NCI-H2227 treated with DMSO at 0.1 percent for 48 hours (cell line): ENCODE measurements at places on chromosomes 7 and 10.

GRCh38 chr7:25820432-25821040 is 331.5 kb upstream of the NFE2L3 start:
- DNase-seq = no peak

- DNase-seq = no peak
Measured at GRCh38 chr7:92200791-92201190, 21.8 kb upstream of the LRRD1 start.

- DNase-seq = no peak
Measured at GRCh38 chr7:36344622-36345021, 45.0 kb upstream of the ANLN start.

- DNase-seq = no peak
Measured at GRCh38 chr10:126373147-126373546, 15.1 kb downstream of the ADAM12 start.

- no peak for DNase-seq
Measured at GRCh38 chr10:131724891-131725580, 175.8 kb upstream of the PPP2R2D start.

DNA sequence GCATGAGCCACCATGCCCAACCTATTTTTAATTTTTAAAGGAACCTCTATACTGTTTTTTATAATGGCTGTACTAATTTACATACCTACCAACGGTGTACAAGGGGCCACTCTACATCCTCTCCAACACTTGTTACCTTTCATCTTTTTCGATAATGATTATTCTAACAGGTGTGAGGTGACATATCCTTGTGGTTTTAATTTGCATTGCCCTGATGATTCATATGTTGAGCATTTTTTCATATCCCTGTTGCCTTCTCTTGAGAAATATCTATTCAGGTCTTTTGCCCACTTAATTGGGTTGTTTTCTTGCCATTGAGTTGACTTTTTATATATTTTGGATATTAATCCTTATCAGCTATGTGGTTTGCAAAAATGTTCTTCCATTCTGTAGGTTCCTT is 167.0 kb downstream of the CTTNBP2 start:
- no peak for DNase-seq

DNA sequence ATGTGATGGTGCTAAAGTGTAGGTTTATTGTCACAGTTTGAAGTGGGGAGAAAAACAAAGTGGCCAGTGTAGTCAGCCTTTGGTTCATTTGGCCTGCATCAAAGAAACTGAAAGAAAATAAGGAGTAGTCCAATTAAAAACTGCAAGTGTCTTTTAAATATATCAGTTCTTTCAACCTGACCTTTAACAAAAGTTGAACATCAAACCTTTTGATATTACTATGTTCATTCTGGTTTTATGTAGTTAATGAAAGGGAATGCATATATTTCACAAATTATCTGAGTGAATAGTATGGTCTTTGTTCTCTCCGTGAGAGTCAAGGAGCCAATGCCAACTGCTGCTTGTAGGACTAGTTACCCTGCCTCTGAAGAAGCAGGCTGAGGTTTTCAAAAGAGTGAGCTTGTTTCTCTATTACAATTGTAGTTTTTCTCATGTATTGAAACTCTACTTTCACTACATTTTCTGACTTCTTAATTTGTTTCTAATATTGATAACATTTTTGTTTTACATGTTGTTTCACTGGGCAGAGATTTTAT is 1160.8 kb upstream of the LRRTM3 start:
- no peak for DNase-seq

- no peak for DNase-seq
Measured at GRCh38 chr7:5093948-5094347, 48.3 kb downstream of the RBAK start.

DNA sequence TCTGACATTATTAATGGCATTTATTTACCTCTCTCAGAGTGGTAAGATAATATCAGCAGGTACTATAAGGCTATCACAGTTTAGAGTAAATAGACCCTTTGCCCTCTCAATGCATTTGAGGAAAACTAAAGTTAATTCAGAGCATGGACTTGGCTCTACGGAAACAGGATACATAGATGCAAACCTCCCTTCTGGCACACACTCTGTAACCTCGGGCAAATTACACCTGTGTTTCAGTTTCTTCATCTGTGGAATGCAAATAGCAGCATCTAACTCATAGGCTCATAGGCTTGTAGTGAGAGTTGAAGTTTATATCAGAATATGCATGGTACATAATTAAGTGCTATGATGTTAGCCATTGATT is 5.6 kb downstream of the RAPGEF5 start:
- DNase-seq = no peak

- DNase-seq = no peak
Measured at GRCh38 chr10:45660876-45661411, 11.6 kb downstream of the ZFAND4 start.

DNA sequence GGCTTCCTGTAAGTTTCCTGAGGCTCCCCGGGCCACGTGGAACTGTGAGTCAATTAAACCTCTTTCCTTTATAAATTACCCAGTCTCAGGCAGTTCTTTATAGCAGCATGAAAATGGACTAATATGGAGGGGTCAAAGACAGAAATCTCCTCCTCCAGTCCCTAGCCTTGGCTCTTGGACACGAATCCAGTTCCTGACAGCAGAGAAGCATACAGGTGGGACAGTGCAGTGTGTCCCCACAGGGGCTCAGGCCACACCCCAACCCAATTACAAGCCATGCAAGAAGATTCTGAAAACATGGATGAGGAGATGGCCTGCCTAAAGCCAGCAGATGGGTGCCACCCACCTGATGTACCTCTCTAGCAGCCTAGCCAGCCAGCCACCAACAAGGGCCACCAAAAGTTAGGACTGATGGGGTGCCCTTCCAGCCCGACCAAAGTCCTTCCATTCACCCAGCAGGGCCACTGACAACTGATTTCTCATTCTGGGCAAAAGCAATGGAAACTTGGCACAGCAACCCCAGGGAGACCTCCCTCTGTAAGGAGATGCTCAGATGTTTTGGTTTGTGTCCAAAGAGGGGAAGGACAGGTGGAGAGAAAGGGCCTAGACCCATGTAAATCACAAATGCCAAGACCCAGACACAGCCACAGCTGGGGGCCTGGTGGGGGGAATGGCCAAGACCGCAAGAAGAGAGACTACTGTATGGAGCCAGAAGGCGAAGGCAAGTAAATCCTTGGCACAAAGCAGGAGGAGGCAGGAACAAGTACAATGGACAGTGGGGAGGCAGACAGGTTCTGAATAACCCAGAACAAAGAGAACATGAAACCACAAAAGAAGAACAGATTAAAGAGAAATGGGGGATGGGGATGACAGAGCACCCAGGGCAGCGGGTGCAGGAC is 13.6 kb downstream of the GPRIN2 start:
- no peak for DNase-seq

DNA sequence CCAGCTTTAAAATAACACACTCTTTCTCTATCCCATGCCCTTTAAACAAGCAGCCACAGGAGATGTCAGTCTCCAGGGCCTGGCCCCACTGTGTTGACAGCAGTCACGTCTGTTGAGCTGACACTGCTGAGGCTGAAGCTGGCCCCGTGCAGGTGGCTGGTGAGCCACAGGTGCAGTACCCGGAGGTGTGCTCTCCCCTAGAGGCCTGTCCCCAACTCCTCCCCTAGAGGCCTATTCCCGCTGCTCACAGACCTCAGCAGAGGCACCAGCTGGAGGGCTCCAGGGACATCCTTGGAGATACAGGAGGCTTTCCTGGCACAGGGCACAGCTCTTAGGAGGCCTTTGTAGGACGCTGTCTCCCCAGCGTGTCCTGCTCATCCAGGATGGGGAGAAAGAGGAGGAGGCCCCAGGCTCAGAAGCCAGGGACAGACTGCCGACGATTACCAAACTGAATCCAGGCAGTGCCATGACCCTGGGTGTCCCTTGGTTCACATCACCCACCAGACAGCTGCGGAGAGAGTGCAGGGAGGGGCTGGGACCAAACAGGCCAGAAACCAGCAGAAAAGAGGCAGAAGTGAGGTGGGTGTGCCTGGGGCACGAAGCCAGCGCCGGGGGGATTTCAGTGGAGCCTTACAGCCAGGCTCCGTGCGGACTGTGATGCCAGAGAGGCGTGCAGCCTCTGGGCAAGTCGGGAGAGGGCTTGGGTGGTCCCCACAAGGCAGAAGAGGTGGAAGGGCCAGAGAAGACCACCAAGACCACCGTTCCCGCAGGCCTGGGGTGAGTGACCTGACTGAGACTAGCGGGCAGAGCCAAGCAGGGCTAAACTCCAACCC is 18.5 kb upstream of the TTYH3 start:
- DNase-seq = no peak

DNA sequence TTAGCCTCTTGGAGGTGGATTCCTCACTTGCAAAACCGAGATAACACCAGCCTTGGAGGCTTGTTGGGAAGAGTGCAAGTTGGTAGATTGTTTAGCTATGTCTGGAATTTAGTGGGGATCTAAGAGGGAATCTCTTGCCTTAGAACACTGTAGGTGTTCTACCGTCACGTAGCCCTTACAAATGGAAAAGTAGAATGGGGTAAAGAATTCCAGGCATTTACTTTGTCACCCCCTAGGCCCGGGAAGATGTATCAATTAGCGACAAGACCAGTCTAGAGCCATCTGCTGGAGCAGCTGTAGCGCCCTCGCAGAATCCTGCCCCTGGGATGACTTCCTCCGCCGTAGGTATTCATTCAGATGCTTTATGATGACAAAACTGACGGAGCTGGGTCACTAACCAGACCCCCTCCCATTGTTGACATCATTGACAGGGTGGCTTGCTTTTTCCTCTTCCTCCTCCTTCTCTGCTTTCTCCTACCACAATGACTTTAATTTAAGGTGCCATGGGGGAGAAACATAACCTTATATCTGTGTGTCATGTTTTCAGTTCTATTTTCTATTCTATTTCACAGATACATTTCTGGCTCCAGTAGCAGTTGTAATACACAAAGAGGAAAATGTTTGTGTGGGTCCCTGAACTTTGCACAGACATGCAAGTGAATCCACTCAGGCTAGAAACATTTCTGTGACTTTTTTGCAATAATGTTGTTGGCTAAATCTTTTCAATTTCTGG is 262.6 kb upstream of the LYZL1 start:
- no peak for DNase-seq

GRCh38 chr7:75534727-75535307 is 42.7 kb downstream of the SPDYE5 start:
- DNase-seq = peak; percentile 4

DNA sequence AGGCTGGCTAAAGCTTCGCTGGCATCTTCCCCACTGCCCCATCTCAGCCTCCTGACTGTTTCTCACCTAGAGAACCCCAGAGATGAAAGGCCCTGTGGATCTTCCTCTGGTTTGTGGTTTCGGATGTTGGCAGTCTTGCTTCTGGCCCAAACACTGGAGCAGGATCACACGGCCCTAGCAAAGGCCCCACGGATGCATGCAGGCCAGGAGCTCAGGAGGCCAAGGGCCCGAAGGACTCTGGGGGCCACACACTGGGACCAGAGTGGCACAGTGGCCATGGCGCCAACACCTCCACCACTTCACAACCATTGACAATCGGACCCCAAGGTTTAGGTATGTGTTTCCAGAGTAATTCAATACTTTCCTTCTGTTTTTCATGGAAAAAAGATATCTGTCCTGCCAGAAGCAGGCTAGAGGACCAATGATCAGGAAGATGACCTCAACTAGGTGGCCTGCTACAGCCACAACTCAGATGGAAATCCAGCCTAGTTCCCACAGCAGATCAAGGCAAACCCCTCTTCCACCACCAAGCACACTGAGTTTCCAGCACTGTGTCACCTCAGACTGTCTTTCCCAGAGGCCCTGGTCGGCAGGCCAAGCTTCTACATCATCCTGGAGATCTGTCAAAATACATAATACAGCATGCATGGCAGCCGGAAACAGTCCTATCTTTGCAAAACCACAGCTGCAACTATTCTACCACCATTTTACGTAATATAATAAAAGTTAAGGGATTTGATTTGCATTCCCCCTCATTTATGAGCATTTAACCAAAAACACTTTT is 53.0 kb downstream of the CTBP2 start:
- DNase-seq = no peak

DNA sequence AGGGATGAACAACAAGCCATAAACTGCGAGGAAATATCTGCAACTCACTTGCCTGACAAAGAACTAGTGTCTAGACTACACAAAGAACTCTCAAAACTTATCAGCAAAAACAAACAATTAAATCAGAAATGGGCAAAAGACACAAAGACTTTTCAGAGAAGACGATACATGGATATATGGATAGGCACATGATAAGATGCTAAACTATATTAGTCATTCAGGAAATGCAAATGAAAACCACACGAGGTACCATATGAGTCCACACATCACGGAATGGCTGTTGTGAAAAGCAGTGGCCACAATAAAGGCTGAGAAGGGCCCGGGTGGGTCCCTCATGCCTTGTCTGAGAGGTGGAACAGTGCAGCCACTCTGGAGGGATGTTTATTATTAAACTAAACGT is 267.8 kb downstream of the WDR37 start:
- no peak for DNase-seq

GRCh38 chr10:30383356-30383755 is 34.3 kb upstream of the MTPAP start:
- DNase-seq = peak; percentile 27

- no peak for DNase-seq
Measured at GRCh38 chr10:103676851-103677417, 178.4 kb downstream of the SH3PXD2A start.

DNA sequence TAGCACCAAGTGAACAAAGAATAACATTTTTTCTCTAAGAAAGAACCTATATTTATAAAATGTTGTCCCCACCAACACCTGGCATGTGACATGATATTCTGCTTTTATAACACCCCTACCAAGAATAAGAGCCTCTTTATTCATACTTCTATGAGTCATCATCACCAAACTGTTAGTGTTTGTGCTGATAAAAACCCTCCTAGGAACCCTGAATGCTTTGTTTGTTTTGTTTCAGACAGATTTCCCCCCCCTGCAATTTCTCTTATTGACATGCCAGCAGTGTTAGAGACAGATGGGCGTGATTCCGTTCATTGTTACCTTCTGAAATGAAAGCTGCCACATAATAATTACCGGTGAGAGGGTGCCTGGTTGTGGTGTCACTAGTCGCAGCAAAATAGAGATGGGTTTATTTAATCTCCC is 651.1 kb downstream of the SORCS1 start:
- DNase-seq = no peak

- DNase-seq = no peak
Measured at GRCh38 chr10:21692916-21693315, 158.9 kb downstream of the MLLT10 start.

- no peak for DNase-seq
Measured at GRCh38 chr10:110411047-110411410, 86.7 kb upstream of the DUSP5 start.

- DNase-seq = no peak
Measured at GRCh38 chr10:120300513-120300912, 156.5 kb upstream of the PLPP4 start.

- DNase-seq = no peak
Measured at GRCh38 chr10:70479626-70480238, 1.2 kb downstream of the PALD1 start.

DNA sequence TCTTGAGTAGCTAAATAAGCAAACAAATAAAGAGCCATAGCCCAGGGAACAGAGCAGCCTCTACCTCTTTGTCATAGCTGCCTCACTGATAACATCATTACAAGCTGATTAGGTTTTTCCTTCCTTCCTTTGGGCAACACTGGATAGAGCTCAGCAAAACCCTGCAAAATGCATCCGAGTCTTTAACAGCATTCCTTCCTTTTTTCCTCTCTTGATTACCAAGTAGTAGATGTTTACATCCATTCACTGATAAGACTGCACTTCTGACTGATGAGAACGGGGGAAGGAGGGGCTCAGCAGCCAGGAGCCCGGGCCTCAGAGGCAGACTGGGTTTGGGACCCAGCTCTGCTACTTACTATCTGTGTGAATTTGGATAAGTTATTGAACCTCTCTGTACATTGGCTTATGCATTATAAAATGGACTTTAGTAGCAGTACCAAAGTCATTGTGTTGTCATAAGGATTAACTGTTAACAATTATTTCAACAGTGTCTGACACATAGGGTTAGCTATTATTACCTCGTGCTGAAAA is 214.2 kb downstream of the ANK3 start:
- DNase-seq = no peak

- no peak for DNase-seq
Measured at GRCh38 chr10:50788951-50789945, 49.5 kb downstream of the ASAH2B start.
